DMS 273 treated with DMSO at 0.1 percent for 48 hours (cell line): ENCODE measurements at places on chromosomes 13 and 19.

GRCh38 chr13:70249332-70250064, 141.2 kb upstream of the KLHL1 start:
- no peak for DNase-seq

DNA sequence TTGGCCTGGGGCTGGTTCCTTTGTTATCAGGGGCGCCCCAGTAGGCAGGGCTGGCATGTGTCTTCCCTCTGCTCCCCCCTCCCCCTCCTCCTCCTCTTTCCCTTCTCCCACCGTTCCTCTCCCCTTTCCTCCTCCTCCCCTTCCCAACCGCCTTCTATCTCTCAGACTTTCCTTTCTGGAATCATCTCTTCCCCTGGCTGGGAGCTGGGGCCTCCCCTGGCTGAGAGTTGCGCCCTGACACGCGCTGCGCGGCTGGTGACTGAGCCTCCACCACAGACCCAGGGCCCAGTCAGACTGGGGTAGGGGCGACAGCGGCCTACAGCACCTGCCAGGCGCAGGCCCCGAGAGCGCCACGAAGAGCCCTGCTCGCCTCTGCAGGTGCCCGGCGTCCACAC, 2.8 kb downstream of the PNMA8B start:
- no peak for DNase-seq

DNA sequence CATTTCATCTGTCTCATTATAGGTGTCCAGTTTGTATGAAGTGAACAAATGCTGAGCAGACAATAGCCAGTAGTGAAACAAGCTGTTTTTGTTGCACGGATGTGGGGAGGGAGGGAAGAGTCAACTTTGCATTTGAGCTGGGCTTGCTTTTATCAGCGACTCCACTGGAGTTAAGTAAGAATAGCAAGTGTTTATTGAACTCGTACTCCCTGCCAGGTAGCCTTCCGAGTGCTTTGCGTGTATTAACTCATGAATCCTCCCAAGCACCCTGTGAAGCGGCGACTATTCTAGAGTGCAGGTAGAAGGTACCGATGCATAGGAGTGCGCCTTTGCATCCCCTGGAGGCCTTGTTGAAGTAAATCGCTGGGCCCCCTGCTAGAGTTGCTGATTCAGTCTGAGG, 4.7 kb upstream of the ZNF444 start:
- DNase-seq: no peak

DNA sequence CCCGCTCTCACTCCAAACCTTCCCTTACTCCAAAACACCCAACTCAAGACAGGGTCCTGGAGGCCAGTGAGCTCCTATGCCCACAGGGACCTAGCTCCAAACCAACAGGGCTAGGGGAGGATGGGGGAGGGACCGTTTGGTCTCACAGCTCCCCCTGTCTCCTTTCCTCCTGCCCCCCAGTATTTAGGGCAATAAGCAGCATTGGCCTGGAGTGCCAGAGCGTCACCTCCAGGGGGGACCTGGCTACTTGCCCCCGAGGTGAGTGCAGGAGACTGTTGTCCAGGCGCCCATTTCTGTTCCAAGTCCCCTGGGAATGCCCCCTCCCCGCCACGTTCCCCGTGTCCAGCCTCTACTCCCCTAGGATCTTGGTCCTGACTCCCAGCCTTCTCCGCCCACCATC, 792 bp downstream of the RETN start:
- no peak for DNase-seq

DNA sequence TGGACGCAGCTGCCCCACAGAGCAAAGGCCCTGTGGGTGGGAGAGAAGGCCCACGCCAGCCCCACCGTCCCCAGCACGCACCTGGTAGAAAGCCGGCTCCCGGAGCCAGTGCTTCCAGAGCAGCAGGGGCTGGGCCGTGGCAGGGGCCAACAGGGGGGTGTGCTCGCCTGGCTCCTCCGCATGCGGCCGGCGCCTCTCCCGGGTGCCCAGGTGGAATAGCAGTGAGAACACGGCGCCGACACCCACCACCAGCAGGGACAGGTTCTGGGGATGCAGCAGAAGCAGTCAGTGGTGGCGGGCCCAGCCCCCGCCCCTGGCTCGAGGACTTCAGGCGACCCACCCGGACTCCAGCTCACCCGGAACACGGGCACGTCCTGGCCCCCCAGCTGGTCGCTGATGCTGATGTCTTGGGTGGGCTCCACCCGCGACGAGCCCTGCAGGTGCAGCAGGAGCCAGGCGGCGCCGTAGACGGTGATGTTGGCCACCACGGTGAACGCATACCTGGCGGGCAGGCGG, 8.9 kb downstream of the TEKTIP1 start:
- no peak for DNase-seq

DNA sequence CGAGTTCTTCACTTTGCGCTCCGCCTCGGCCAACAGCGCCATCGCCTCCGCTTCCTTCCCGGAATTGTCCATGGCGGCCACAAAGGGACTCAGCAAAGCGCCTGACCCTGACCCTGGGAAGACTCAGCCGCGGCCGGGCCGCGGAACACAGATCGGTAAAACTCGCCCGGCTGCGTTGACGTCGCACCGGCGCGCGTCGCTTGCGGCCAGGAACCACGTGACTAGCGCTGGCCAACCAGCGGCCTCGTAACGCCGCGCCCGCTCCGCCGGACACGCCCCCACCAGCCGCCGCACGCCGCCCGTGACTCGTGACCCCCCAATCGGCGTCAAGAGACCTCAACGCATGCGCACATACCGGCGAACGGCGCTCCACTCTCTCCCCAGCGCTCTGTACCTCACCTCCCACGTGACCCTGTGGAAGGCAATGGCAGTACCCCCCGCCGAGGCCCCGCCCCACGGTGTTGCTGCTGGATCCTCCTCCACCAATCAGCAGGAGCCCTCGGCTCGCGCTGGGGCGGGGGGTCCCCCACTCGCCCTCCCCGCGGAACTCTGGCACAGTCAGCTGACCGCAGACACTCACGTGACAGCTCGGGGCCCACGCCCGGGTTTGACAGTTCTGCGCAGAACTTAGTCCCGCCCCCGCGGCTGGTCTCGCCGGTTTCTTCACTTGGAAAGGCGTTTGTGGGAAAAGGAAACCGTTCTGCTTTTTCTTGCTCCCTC, at the start of gene NAPA:
Gene NAPA (minus strand): TSS at position 195 of the 720 bp plus-strand sequence. CDS start 123 bp downstream, at position 72.
- DNase-seq: peak; percentile 99
